ENCODE measurements at places on chromosomes 5 and 9.
A peak's percentile ranks its signal among the peaks of the same experiment; 100 is the strongest.

DNA sequence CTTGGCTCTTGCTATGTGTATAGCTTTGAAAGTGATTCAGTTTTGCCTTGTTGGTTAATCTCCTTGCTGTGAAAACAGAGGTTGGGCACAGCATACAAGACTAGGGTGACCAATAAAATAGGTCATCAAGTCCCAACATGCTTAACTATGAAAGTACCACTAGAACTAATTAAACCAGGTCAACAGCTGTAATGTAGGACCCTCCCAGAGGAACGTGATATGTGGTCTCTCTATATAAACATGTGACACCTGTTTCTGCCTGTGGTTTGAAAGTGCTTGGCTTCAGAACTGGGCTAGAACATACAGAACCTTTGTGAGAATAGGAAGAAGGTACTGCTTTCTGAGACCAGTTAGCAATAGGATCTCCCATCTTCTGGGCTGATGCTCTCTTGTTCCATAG lies 297.1 kb downstream of the FBXL7 start:
- DNase-seq: no peak

- DNase-seq: peak; percentile 99
Observed at GRCh38 chr5:149212198-149212951, 59.3 kb upstream of the AFAP1L1 start.

- DNase-seq: no peak
Observed at GRCh38 chr9:88753691-88754367, 218.9 kb downstream of the NXNL2 start.

DNA sequence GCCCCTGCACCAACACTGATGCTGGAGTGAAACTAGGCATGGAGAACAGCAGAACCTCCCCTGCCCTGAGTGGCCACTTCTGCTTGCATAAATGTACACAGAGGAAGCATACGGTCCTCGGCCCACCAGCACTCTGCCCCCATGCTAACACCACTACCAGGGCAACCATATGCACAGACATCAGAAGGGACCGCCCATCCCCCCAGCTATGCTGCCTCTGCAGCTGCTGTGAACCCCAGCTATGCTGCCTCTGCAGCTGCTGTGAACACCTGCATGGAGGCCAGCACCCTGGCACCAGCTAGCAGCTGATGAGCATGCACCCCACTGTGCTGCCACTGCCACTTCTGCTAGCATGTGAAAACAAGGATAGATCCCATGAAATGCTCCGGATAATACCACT lies 250.3 kb downstream of the TUSC1 start:
- no peak for DNase-seq

GRCh38 chr9:4077499-4078102 lies 222.3 kb downstream of the GLIS3 start:
- DNase-seq: peak; percentile 81

DNA sequence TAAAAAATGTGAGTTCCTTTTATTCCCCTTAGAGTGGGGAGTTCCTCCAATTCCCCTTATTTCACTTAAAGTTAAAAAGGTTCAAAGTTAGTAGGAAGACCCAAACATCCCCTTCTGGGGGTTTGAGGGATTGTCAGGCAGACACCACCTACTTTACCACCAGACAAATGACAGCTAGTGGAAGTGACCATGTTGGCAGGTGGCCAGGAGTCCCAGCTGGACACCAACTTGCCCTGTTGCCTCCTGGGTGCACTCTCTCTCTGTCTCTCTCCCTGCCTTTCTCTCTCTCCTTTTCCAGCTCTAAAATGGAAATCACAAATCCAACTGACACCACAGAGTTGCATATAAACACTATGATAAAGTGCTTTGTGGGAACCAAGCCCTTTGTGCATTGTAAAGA lies 307.7 kb upstream of the TLE4 start:
- DNase-seq: no peak

DNA sequence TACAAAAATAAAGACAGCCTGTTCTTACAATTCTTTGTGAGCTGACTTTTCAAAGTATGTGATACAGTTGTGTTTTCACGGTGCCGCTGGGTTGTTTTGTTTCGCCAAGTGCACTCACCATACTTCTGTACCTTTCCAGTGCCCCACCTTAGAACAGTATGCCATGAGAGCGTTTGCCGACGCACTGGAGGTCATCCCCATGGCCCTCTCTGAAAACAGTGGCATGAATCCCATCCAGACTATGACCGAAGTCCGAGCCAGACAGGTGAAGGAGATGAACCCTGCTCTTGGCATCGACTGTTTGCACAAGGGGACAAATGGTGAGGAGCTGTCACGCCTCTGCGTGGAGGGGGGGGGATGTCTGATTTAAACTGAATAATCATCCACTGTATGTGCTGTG lies 12.9 kb downstream of the CCT5 start:
- DNase-seq: no peak

DNA sequence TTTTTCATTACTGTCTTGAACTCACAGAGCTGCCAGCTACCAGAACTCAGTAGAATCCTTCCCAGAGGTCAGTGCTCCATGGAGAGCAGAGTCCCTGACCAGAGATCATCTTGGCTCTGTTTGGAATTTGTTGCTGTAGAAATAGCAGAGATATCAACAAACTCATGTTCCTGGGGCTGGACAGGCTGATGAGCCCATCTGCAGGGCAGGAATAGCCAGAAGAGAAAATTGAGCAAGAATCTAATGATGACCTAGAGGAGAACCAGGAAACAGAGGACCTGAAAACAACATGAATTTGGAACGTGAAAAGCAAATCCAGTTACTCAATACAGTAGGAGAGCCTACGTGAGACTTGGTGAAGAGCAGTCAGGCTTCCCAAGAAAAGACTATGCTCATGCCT lies 437.8 kb downstream of the PLK2 start:
- DNase-seq: no peak

GRCh38 chr5:71471193-71471592 lies 15.7 kb downstream of the BDP1 start:
- DNase-seq: peak; percentile 54

DNA sequence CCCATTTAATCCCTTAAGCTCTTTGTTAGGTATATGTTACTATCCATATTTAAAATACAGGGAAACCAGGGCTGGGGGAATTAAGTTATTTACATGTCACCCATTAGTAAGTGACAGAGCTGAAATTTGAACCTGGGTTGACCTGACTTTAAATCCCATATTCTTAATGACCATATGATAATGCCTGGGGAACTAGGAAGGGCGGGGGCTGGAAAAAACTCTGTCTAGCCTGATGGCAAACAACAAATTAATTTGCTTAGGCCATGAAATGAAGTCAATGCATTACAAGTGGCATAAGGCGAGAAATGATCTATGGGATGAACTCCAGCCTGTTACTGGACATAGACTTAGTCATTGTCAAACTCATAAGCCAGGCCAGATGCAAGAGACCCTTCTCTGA lies 325.7 kb upstream of the WWC1 start:
- DNase-seq: no peak

DNA sequence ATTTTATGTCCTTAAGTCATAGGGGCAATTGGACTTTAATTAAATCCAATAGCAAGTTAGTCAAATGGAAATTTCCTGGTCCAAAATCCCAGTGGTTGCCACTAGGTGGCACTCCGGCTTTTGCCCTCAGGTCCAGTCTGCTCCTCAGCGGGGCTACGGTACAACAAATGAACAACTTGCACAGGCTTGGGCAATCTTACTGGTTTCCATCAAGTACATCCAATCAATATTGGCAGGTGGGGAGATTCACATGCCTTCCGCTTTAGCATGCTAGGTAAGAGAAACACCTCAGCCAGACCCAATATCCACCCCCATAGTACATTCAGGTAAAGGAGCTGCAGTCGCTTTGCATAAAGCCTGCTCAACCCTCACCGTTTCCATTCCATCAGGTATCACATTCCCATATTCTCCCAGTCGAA lies 6.3 kb upstream of the MXD3 start:
- DNase-seq: peak; percentile 68

DNA sequence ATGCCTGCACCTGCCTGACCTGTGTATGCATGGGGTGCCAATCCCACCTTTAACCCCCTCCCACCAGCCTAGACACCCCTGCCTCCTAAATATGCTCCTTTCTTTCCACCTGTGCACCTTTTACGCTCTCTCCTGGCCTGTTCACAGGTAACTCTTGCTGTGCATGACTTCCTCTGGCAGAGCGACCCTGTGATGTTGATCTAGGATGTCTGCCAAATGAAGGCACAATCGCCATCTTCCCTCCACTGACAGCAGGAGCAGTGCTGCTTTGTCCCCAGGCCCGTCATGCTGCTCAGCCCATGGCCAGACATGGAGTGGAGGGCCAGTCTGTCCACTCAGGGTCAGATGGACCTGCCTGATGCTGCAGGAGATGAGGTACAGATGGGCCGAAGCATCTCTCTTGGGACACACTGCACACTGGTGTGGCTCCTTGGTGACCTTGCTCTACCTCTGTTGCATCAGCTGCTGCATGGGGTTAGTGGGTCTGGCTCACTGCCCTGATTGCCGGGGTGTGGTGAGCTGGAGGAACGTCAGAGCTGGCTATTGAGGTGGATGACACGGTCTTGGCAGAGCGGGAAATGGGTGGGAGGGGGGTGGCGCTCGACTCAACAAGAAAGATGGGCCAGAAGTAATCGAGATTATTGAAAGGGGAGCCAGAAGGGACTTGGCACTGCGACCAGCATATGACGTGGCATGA lies 101.7 kb upstream of the PITX1 start:
- peak; percentile 57 for DNase-seq

DNA sequence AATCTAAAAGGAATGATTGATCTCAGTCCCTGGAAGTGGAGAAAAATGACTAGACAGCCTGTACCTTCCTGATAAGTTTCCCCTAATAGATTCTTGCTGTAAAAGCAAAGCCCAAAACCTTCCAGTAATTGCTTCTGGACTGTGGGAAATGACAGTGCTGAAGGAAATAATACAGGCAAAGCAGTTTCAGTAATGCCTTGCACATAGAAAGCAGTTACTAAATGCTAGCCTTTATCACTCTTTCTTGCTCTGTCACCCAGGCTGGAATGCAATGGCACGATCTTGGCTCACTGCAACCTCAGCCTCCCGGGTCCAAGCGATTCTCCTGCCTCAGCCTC lies 50.3 kb downstream of the MAP1B start:
- no peak for DNase-seq

- DNase-seq: peak; percentile 58
Observed at GRCh38 chr5:143707806-143708205, 104.2 kb upstream of the HMHB1 start.

- no peak for DNase-seq
Observed at GRCh38 chr9:87549791-87550190, 52.1 kb downstream of the DAPK1 start.

DNA sequence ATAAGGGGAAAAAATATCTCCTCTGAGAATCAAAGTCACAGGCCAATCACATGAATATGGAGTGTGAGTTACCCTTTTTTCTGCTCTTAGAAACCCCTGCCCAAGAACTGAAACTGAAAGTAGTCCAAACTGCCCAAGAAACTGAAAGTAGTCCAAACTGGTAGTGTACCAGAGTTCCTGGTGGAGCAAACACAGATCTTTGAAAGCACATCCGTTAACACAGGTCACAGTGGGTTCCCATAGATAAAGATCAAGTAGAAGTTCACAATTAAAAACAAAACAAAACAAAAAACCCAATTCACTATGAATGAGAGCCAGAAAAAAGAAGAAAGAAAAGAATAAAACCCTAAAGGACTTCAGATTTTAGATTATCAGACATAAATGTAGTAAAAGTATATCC lies 332.4 kb upstream of the EFNA5 start:
- peak; percentile 16 for DNase-seq
